CD4-positive, alpha-beta T cell treated with Interleukin-4 for 1 hour (primary cell): ENCODE measurements at places on chromosomes 3 and 15.

DNA sequence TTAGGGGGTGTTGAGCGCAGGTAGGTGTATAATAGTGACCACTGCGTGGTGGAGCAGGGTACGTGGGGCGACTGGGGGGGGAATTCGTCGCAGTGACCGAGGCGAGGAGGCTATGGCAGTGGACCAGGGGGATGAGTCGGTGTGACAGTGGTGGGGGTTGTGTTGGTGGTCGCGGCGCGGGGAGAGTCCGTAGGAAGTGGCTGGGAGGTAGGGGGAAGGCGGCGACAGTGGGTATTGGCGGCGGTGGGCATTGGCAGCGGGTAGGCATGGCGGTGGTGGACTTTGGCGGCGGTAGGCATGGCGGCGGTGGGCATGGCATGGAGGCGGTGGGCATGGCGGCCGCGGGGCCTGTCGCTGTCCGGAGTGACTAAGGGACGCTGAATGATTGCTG, 739 bp downstream of the SNRPN start:
- DNase-seq: peak; percentile 12

DNA sequence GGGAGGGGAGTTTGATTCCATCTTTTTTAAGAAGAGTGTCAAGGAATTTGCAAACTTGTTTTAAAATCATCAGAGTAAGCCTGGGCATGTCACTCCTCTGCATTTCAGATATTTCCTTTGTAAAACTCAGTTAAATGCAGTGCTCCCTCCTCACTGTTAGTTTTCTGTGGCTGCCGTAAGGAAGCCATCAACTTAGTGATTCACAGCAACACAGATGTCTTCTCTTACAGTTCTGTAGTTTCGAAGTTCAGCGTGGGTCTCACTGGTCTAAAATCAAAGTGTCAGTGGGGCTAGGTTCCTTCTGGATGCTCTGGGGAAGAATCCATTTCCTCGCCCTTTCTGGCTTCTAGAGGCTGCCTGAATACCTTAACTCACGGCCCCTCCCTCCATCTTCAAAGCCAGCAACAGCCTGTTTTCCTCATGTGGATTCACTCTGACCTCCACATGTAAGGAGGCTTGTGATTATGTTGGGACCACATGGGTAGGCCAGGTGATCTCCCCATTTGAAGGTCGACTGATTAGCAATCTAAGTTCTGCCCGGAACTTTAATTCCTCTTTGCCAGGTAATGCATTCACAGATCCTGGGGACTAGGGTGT, 12.4 kb downstream of the ISG20 start:
- no peak for DNase-seq

- no peak for DNase-seq
Observed at GRCh38 chr3:125359700-125360099, 15.4 kb downstream of the ZNF148 start.

DNA sequence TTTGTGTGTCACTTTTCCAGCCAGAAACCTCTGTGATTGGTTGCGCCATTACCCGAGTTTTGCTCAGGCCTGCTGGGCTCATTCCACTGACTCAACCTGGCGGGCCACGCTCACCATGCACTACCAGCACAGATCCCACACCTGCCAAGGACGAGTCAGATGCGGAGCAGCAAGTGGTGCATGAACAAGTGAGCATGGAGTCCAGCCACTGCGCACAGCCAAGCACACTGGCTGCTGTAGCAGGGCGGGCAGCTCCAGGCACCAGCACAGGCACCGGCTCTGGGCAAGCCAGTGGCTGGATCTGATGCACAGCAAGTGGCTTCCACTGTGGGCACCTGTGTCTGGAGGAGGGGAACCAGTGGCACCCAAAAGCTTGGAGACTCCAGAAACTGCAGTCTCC, 110.4 kb downstream of the CBLB start:
- no peak for DNase-seq

DNA sequence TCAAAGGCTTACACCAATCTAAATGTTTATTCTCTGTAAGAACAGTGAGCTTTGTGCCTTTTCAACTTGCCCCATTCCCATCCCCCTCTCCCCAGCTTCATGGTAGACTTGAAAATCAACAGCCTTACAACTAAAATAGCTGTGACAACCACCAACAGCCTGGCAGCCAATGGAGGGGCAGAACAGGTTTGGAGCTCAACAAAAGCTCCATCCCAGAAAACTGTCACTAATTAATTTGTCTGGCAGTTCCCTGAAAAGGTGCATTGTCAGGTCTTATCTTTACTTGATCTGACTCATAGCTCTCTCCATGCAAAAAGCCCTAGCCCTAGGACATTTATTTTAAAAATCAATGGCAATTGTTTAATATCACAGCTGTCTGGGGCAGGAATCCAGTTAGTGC, 22.6 kb downstream of the MTHFS start:
- no peak for DNase-seq

GRCh38 chr3:126895178-126896066, 87.5 kb upstream of the PLXNA1 start:
- DNase-seq: no peak

GRCh38 chr3:179196098-179196497, 47.9 kb downstream of the PIK3CA start:
- DNase-seq: no peak

DNA sequence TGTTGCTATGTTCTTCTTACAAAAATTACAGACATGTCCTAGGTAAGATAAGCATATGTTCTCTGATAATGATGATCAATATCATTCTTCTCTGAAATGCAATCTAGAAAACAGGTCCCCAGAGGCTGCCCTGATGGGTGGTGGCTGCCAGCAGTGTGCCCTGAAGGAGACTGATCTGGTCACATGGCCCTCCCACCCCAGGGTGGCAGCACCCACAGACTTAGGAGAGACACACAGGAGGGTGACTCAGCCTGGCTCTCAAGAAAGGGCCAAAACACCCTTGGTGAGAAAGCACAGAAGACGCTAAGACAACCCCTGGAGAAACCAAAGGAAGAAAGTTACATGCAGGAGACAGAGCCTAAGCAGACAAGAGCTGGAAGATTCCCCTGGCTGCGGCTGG, 203.7 kb downstream of the TJP1 start:
- DNase-seq: no peak

DNA sequence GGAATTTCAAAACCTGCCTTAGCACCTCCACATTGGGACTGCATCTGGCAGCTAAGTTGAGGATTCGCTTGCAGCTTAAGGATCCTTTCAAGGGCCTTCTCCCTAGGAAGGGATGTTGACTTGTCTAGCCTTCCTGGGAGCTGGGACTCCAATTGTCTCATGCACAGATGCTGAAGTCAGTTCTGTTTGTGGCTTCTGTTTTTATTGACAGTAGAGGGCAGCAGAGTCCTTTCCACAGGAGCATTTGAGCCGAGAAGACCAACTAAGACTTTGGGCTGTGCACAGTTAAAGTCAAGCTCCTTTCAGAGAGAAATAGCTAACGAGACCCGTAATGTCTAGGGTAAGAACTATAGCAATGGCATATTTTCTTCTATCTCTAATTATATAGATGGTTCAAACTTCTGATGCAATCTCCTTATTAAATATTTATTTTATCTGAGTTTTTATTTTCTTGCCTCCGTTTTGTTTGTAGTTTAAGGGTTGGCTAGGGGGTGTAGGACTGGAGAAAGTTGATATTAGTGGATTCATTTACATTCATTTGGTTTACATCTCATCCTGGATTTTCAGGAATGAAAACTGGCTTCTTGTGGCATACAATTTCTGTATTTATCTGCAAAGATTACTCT, 59.7 kb upstream of the KBTBD8 start:
- peak; percentile 58 for DNase-seq

- DNase-seq: no peak
Observed at GRCh38 chr3:135076341-135076740, 281.3 kb downstream of the EPHB1 start.

GRCh38 chr15:53404930-53405493, 354.5 kb downstream of the WDR72 start:
- no peak for DNase-seq

DNA sequence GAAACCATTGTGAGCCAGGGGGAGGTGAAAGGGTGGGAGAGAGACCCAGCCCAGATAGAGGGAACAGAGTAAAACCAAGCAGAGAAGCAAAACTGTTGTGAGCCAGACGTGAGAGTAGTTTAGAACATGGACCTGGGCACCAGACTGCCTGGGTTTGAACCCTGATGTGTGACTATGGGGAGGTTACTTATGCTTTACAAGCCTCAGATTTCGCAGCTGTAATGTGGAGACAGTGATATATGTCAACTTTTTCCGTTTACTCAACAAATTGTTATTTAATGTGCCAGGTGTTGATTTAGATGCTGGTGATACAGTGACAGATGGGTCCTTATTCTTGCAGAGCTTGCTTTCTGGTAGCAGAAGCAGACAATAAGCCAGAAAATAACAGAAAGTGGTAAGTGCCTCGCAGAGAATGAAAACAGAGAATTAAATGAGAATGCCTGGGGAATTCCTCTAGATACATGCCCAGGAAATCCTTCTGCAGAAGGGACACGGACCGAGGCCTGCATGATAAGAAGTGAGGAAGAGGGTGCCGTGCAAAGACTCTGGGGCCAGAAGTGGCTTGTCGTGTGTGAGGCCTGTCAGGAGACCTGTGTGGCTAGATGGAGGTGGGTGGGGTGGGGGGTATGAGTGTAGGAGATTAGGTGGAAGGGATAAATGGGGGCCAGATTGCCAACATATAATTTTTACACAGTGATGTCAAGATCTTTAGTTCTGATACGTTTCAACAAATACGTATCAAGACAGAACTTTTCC, 15.0 kb downstream of the KAT2B start:
- no peak for DNase-seq

- no peak for DNase-seq
Observed at GRCh38 chr3:24972491-24972890, 455.6 kb upstream of the RARB start.

DNA sequence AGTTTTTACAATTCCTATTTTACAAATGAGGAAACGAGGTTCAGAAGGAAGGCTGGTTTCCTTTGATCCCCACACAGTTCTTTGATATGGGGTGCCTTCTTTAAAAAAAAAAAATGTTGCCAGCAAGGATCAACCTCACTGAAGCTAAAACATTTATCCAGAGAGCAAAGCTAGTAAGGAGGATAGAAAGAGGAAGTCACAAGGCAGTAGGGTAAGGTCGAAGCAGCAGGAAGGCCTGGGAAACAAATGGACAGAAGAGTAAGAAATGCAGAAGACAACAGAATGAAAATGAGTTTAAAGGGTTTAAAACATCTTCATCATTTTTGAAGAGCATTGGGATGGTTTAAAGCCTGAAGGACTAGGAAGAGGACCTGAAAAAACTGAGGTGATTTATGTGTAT, 30.6 kb upstream of the CP start:
- DNase-seq: no peak

DNA sequence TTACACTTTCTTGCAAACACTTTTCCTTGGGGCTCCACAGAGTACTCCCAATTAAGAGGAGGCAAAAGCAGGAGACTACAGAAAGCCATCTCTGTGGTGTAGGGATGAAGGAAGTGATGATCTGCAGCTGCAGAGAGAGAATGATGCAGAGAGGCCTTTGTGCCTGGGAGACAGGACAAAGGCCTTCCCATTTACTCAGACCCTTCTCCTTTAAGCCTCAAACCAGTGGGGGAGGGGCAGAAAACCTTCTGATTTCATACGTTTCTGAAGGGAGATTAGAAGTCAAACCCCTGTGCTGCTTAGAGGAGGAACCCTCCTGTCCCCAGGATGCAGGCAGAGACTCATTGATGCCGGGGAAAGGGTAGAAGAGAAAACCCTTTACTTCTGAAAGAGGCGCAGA, 130.8 kb downstream of the NEO1 start:
- no peak for DNase-seq

- DNase-seq: no peak
Observed at GRCh38 chr15:63261311-63261710, 16.1 kb upstream of the APH1B start.

GRCh38 chr15:85389306-85389650, 8.9 kb downstream of the AKAP13 start:
- no peak for DNase-seq

GRCh38 chr3:64684715-64685261, 3.0 kb downstream of the ADAMTS9 start:
- DNase-seq: no peak

DNA sequence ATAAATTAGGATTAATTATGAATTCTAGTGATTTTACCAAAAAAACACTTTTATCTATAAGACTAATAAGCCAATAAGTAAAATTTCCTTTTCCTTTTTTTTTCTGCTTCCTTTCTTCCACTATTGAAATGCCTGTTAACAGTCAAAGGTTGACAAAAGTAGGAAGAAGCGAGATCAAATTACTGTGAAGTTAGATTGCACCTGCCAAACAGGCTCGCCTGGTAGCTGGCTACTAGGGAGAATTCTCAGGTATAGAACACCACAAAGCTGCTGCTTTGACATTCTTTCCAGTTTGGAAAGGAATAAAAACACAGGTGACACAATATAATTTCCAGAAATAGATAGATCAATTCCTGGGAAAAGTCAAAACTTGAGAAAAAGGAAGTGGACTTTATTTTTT, 749.0 kb downstream of the NSUN3 start:
- no peak for DNase-seq

DNA sequence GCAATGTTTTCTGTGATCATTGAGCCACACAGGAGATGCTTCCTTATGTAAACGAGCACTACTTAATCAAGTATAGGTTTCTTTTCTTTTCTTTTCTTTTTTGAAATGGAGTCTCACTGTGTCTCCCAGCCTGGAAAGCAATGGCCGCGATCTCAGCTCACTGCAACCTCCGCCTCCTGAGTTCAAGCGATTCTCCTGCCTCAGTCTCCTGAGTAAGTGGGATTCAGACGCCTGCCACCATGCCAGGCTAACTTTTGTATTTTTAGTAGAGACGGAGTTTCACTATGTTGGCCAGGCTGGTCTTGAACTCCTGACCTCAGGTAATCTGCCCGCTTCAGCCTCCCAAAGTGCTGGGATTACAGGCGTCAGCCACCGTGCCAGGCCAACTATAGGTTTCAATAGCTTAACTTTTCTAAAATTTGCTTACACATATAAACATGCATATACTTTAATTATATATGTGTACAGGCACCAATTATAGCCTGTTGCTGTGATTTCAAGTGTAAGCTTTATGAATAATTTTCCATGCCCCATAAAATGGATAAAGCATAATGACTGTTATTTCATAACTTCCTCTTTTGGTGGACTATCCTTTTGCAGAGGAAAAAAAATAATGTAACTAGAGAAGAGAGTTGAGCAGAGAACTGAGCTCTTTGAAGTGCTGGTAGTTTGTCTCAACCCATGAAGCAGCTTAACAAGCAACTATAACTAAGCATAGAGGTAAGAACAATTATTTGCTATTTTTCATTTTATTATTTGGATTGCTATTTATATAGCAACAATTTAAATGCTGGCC, 24.8 kb upstream of the MBNL1 start:
- DNase-seq: peak; percentile 20

DNA sequence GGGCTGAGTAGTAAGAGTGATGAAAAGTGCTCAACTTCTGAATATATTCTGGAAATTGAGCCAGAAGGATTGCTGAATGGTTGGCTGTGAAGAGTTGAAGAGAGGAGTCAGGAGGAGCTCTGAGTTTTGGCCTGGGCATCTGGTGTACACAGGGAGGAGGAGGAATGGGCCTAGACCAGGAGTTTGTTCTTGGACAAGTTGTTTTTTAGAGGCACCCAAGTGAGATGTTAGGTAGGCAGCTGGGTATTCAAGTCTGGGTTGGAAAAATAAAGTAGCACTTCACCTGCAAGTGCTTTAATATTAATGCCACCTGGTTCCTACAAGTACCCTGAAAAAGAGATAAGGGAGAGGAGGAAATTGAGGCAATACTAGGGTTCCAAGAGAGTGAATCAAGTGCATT, 14.7 kb downstream of the BSN start:
- DNase-seq: no peak

GRCh38 chr15:39330061-39330460, 250.8 kb upstream of the THBS1 start:
- DNase-seq: no peak
